CD8-positive, alpha-beta T cell (primary cell): ENCODE measurements at places on chromosomes 1 and 21.

GRCh38 chr1:58395355-58395754 is 151.2 kb downstream of the OMA1 start:
- DNase-seq = no peak

DNA sequence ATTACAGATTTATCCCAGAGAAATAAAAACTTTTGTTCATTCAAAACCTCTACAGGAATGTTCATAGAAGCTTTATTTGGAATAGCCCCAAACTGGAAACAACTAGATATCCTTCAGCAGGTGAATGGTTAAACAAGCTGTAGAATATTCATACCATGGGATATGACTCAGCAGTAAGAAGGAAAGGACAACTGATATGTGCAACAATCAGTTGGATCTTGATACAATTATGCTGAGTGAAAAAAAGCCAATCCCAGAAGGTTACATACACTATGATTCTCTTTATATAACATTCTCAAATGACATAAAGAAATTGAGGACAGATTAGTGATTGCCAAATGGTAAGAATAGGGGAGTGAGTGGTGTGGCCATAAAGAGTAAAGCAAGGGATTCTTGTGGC is 376.7 kb downstream of the S1PR1 start:
- no peak for DNase-seq

DNA sequence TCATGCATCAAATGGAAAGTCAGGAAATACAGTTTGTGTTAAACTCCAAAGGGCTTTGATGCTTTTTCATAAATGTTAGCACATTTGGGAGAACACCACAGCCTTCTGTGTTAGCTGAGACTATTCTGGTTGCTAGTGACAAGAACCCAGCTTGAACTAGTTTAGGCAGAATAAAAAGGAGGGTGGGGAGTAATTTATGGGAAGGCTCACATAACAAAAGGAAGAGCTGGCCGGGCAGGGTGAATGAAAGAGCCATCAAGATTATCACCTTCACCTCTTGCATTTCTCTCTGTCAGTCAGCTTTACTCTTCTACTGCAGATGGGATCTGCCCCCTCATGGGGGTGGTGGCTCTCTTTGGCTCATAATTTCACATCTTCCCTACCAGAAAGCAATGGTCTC is 75.4 kb upstream of the VTCN1 start:
- DNase-seq = no peak

GRCh38 chr1:181485287-181486097 is 2.2 kb downstream of the CACNA1E start:
- DNase-seq = no peak
